ENCODE measurements at places on chromosomes 1 and 21.
A peak's percentile ranks its signal among the peaks of the same experiment; 100 is the strongest.

- no peak for DNase-seq
Measured at GRCh38 chr1:167909691-167910180, 4.2 kb downstream of the ADCY10 start.

DNA sequence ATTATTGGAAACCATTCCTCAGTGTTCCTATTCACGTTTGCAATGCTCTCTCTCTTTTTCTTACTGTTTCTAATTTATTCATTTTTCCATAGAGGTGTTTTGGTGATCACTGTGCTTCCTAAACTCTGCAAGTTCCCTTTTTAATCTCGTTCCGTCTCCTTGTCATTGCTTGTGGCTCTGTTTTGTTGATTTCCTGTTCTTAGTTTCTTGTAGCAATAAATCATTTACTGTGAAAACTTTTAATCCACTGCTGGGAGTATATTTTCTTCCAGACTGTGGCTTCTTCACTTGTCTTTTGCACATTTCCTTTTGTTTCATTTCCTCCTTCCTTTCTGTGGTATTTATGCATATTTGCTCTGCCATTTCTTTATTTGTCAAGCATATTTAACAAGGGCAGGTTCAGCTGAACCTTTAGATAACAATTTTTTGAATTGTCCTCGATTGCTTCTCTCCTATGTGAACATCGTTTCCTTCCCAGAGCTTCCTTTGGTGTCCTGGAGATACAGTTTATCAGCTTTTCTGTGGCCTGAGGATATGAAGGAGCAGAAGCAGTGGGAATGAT, 3.6 kb downstream of the B3GALT5 start:
- DNase-seq = no peak

DNA sequence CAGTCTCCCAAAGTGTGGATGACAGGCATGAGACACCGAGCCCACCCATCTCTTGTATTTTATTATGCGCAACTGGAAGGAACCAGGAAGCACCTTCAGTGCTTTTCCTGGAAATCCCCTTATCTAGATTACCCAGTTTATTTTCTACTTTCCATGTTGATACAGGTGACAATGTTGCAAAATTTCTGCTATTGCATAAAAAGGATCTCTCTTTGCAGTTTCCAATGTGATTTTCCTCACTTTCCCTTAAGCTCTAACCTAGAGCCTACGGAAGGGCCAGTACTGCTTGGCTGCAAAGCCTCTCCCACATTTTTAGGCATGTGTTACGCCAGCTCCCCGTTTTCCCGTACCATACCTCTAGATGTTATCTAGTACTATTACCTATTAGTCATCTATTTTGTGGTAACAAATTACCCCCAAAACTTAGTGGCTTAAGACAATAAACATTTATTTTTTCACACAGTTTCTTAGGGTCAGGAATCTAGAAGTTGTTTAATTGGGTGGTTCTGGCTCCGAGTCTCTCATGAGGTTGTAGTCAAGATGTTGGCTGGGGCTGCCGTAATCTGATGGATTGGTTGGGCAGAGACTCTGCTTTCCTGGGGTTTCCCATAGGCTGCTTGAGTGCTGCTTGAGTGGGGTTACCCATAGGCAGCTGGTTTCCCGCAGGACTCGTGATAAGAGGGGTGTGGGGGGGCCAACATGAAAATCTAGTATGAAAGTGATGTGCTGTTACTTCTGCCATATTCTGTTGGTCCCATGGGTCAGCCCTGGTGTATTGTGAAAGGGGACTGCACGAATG, 131.5 kb upstream of the HNRNPU start:
- no peak for DNase-seq

DNA sequence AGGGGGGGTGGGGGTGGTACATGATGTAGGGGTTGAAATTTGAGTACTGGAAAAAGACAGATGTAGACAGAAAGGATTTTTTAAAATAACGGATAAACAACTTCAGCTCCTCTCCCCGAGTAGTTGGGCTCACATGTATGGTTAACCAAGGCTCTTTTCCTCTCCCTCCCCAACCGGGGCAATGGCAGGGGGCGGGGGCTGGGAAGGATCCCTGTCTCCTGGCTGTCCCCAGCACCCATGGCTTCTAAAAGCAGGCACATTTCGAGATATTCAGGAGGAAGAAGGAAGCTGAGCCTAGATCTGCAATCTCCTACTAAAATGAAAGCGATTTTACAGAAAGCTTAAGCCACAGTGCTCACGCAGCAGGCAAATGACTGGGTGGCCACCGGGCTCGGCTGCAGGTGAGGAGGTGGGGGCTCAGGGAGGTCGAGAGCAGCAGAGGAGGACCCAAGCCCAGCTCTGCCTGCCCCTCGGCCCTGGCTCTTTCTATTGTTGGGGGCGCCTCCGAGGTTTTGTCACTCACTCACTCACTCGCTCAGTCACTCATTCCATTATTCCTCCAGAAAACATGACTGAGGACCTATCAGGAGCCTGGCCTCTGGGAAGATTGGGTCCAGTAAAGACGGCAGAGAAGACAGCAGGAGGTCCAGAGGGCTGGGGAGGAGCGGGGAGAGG, 573.3 kb downstream of the PTPRU start:
- DNase-seq = no peak

GRCh38 chr21:26115899-26116298, 54.7 kb downstream of the APP start:
- DNase-seq = peak; percentile 52

GRCh38 chr21:41817228-41817627, 50.4 kb upstream of the RIPK4 start:
- DNase-seq = peak; percentile 43

DNA sequence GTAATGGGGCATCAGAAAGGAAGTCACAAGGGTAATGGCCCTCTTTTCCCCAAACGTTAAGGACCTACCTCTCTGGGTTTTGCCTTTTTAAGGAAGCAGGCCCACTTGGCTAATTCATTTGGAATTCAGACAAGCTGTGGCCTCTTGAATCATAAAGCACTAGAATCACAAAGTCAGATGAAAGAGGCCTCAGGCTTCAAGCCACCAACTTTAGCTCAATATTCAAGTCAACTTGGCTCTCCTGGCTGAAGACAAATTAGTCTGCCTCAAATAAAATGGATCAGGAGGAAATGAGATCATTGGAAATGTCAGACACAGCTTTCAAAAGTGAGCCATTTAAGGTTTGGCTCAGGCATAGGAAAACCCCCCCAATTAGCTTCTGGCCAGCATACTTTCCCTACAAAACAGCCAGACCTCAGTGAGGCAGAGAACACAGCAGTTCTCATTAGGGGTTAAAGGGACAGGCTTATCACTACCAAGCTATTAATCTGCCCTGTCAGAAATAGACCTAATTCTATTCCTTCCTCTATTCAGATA, 34.3 kb downstream of the SLC35D1 start:
- DNase-seq = peak; percentile 33

DNA sequence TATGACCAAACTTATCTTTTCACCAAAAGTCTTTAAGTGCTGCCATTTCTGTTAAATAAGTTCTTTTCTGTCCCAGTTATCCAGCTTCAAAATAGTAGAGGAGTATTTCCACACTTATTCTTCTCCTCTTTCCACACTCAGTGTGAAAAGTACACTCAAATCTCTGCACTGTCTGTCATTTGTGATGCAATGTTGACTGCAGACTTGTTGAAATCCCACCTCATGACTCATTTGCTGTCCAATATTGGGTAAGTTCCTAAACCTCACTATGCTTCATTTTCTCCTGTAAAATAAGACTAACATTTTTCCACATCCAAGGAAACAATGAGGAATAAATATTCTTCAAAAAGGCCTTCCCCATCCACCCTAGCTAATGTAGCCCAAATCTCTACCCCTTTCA, 17.5 kb downstream of the LRRIQ3 start:
- no peak for DNase-seq

DNA sequence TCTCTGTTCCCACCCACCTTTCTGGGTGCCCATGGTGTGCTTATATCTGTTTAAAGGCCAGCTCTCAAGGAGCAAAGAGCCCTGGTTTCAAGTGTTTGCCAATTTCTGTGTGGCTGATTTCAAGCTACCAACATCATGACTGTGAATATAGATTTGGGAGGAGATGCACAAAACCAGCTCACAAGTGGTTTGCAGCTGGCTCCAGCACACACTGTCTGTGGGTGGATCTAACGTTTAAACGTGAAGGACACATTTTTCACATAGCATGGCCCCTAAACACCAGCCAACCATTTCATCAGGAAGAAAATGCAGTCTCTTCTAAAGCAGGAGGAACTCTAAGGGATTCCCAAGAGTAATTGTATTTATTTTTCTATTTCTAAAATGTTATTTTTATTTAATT, 65.2 kb downstream of the FCRL5 start:
- DNase-seq = no peak

DNA sequence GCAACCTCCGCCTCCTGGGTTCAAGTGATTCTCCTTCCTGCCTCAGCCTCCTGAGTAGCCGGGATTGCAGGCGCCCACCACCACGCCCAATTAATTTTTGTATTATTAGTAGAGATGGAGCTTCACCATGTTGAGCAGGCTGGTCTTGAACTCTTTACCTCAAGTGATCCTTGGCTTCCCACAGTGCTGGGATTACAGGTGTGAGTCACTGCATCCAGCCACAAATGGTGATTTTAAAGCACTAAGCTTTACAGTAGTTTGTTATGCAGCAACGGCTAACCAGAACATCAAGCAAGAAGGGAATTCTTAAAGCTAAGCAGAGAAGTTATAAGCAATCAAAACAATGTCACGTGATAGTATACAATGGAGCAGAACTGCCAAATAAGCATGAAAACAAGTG, 65.7 kb downstream of the NVL start:
- no peak for DNase-seq

- no peak for DNase-seq
Measured at GRCh38 chr1:29964718-29965533, 728.6 kb downstream of the PTPRU start.

GRCh38 chr1:228748431-228748830, 13.2 kb downstream of the RHOU start:
- no peak for DNase-seq

- no peak for DNase-seq
Measured at GRCh38 chr1:224939844-224940425, 10.5 kb downstream of the DNAH14 start.

DNA sequence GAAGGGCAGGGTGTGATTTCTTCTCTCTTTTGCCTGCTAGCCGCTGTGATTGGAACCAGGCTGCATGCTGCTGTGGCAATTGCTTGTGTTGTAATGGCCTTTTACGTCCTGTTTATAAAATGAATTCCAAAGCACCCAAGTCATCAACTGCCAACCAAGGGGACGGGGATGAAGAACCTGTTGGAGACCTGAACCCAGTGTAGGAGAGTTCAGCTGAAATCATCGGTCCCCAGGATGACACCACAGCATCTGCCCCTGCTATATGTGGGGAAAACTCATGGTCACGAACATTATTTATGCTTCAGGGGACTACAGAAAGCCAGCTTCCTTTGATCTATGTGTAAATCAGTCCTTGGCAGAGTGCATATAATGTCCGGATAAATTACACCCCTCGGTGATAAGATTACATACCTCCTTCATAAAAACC, 3.8 kb downstream of the TMEM167B start:
- no peak for DNase-seq

DNA sequence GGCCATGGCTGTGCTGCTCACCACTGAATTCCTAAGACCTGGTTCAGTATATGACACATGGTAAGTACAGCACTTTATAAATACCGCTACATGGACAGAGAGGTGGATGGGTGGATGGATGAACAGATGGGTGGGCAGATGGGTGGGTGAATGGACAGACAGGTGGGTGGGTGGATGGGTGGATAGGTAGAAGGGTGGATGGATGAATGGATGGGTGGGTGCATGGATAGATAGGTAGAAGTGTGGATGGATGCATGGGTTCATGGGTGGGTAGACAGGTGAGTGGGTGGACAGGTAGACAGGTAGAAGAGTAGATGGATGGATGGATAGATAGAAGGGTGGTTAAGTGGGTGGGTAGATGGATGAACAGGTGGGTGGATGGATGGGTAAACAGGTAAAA, 54.8 kb downstream of the TMCO4 start:
- DNase-seq = no peak

DNA sequence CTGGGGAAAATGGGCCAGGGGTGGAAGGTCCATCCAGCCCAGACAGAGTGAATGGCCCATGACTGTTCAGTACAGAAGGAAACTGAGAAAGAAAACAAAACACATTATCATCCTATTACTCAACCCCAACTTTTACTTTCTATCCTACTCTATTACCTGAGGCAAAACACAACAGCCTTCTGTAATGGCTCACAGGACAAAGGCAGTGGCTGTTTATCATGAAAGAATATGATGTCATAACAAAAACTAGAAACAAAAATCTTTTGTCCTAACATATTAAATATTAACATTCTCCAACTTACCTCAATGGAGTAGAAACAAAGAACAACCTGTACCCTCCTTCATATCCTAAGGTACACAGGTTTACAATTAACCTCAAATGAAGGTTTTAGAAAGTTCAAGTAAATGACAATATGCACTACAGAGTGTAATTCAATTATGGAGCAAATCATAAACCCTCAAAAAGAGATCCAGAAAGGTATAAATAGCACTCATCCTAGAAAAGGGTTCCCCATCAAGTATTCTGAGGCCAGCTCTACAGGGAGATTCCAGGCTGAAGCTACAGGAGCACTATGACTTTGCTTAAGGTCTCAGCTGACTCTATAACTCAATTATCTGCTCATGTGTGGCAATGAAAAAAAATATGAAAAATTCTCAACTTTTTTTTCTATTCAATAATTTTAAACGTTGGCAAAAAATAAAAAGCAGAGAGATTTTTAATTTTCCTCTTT, 15.1 kb downstream of the ELK4 start:
- DNase-seq = no peak

GRCh38 chr1:1116701-1117468, 996 bp upstream of the C1orf159 start:
- DNase-seq = no peak

GRCh38 chr21:15301736-15302135, 236.9 kb upstream of the NRIP1 start:
- DNase-seq = peak; percentile 6

DNA sequence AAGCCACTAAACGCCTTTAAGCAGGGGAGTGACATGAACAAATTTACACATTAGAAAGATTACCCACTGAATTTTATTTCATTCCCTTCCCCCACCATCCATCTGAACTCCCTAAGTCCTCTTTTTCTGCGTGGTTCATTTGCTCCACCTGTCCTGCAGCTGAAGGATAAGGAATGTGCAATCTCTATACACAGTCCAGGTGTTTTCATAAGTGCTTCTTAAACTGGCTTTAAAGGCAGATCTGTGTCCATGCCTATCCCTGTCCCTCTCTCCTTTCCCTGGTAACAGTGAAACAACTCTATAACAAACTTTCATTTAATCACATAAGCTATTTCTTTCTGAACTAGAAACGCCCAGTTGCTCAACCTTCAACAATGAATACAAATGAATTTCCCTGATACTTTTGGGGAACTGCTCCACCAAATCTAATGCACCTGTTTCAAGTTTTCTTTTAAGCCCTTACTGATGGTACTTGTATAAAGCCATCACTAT, 8.4 kb downstream of the GSTM3 start:
- DNase-seq = no peak

GRCh38 chr21:22154579-22155274, 1156.5 kb downstream of the NCAM2 start:
- no peak for DNase-seq

- no peak for DNase-seq
Measured at GRCh38 chr1:183980951-183981525, 56.5 kb downstream of the COLGALT2 start.

- peak; percentile 21 for DNase-seq
Measured at GRCh38 chr1:185453496-185454192, 136.6 kb upstream of the IVNS1ABP start.

- DNase-seq = no peak
Measured at GRCh38 chr1:64981601-64982533, 15.5 kb upstream of the JAK1 start.

GRCh38 chr1:70840260-70840953, 207.2 kb downstream of the PTGER3 start:
- no peak for DNase-seq

- DNase-seq = no peak
Measured at GRCh38 chr21:21530680-21531079, 532.5 kb downstream of the NCAM2 start.

- DNase-seq = no peak
Measured at GRCh38 chr1:241074507-241074906, 282.5 kb downstream of the RGS7 start.
